Heart right ventricle (tissue), 16 donors: ENCODE measurements at places on chromosomes 5 and 9. TPM values are rescaled to one million over a fixed set of nuclear protein-coding genes. Genes with fewer than 3 reads are reported as not detected.
A peak's percentile ranks its signal among the peaks of the same experiment; 100 is the strongest.

DNA sequence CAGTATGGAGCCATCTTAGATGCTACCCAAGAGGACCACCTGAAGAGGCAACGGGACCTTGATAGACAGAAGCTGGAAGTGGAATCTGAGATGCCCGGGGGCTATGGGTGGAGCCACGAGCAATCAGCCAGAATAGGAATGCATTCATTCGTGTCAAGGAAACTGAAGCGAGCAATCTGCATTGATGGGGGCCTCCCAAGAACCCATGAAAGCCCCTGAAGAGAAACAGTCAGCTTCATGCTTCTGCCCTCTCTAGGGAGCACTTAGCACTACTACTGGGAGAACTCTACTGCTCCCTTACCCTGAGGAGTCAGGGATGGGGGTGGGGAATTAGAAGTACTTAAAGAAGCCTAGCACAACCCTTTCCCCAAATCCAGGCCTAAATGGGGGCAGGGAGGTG is 51.9 kb upstream of the TCERG1 start:
- H3K27ac ChIP-seq, result no peak overlapping the region
- peaks cover 24% of the 10 kb centered on the region for H3K27me3 ChIP-seq
- no peak overlapping the region for H3K4me3 ChIP-seq
- no peak for DNase-seq
- no peaks in the 10 kb centered on the region for H3K36me3 ChIP-seq
- H3K4me1 ChIP-seq, result no peaks in the 10 kb centered on the region

DNA sequence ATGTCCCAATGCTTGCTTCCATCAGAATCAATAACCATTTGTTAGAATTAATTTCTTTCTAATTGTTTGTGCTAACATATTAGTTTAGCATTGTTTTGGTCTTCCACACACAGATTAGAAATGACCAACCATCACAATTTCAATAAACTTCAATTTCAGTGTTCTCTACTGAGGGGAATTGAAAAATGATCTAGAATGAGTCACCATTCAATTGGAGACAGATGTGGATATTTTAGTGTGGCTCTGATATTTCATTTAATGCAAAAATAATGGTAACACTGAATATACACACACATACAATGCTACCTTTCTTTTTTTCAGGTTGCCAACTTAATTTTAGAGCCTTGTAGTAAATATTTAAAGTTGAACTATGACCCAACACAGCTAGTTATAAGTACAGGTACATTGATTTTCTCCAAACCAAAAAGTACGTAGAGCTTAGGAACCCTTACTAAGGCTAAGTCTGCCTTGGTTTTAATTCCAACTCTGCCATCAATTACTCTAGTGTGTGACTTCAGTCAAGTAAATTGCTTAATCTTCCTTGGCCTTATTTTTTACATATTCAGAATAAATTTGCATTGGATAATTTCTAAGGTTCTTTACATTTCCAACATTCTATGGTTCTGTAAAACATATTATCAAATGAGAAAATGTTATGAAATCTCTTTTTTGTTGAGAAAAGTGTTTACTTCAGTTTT is 143.9 kb downstream of the DMRTA1 start:
- H3K27me3 ChIP-seq, result no peaks in the 10 kb centered on the region
- no peak for DNase-seq
- no peak overlapping the region for H3K27ac ChIP-seq
- no peaks in the 10 kb centered on the region for H3K36me3 ChIP-seq
- H3K4me1 ChIP-seq, result no peaks in the 10 kb centered on the region
- H3K4me3 ChIP-seq, result no peak overlapping the region

GRCh38 chr9:108273988-108274387 is 581.8 kb downstream of the ACTL7B start:
- H3K4me1 ChIP-seq, result no peaks in the 10 kb centered on the region
- no peak overlapping the region for H3K4me3 ChIP-seq
- no peak overlapping the region for H3K27ac ChIP-seq
- H3K27me3 ChIP-seq, result no peaks in the 10 kb centered on the region
- no peak for DNase-seq

DNA sequence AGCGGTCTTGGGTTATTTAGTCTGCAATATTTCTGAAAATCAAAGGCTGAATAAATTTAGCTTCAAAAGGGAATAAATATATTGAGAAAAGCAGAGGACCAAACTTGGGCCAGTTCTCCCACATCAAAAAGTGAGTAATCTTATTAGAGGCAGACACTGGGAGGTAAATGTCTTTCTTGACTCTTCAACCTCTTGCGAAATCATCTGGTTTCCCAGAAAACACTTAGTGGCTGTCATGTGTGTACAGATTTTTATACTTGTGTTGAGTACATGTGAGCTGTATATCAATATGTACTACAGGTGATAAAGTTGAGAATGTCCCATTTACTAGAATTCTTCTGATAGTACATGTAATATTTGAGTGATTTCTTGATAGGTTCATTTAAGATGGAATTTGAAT is 454.9 kb downstream of the PRR16 start:
- no peaks in the 10 kb centered on the region for H3K27me3 ChIP-seq
- no peak overlapping the region for H3K4me3 ChIP-seq
- no peak for DNase-seq
- H3K27ac ChIP-seq, result no peak overlapping the region

DNA sequence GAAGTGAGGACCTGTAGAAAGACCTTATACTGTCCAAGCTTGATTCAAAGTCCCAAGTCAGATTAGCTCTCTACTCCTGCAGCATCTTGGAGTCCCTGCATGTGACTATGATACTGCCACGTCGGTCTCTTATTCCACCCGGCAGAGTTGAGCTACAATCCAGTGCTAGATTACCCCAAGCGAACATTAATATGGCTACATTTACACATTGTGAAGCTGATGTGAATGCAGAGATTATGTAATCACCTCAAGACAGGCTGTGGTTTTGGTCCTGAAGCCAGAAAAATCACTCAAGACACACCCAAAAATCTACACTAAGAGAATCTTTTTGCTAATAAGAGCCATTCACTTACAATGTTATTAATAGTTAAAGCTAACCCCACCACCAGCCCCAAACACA is 116.7 kb downstream of the GNA14 start:
- no peak for DNase-seq
- no peaks in the 10 kb centered on the region for H3K36me3 ChIP-seq
- H3K27ac ChIP-seq, result no peak overlapping the region
- peaks cover 5% of the 10 kb centered on the region for H3K4me1 ChIP-seq

DNA sequence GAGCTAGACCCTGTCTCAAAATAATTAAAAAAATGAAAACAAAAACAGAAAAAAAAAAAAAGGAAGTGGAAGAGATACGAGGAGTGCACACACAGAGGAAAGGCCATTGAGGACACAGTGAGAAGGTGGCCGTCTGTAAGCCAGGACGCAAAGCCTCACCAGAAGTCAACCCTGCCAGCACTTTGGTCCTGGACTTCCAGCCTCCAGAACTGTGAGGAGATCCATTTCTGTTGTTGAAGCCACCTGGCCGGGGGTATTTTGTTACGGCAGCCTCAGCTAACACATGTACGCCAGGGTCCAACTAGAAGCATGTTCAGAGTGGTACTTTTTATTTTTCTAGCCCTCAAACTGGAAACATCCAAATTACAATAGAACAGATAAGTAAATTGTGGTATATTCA is 21.8 kb downstream of the SLC35D2 start:
- no peak for DNase-seq
- no peaks in the 10 kb centered on the region for H3K27me3 ChIP-seq
- peaks cover 83% of the 10 kb centered on the region for H3K36me3 ChIP-seq
- no peaks in the 10 kb centered on the region for H3K4me1 ChIP-seq
- no peak overlapping the region for H3K27ac ChIP-seq

DNA sequence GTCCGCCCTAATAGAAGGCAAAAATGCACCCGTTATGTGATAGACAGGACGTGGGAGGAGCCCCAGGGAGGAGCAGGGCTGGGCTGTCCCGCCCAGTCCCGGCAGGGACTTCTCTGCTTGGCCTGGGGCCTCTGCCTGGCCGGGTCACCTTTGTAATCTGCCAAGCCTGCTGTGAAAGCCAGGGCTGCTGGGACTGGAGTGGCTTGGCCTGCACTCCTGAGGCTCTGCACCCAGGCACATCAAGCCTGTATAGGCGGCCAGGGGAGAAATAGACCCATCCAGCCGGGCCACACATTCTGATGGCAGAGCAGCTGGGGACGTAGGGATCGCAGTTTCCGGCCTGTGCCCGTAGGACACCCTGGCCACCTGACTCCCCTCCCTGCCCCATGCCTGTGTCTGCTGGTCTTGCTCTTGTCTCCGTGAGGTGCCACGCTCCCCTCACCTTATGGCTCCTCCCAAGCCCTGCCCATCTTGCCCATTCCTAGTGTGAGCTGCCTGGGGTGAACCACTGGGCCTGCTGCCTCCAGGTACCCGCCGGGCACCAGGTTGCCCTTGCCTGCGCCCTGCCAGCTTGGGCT is 28.1 kb downstream of the DYNC2I2 start:
- no peaks in the 10 kb centered on the region for H3K27me3 ChIP-seq
- peaks cover 12% of the 10 kb centered on the region for H3K36me3 ChIP-seq
- peaks cover 20% of the 10 kb centered on the region for H3K4me1 ChIP-seq
- no peak overlapping the region for H3K4me3 ChIP-seq
- peak; percentile 80 for DNase-seq

GRCh38 chr5:42168091-42168670 is 243.1 kb downstream of the FBXO4 start:
- no peaks in the 10 kb centered on the region for H3K27me3 ChIP-seq
- no peak overlapping the region for H3K4me3 ChIP-seq
- no peaks in the 10 kb centered on the region for H3K4me1 ChIP-seq
- H3K27ac ChIP-seq, result no peak overlapping the region
- DNase-seq, result no peak

DNA sequence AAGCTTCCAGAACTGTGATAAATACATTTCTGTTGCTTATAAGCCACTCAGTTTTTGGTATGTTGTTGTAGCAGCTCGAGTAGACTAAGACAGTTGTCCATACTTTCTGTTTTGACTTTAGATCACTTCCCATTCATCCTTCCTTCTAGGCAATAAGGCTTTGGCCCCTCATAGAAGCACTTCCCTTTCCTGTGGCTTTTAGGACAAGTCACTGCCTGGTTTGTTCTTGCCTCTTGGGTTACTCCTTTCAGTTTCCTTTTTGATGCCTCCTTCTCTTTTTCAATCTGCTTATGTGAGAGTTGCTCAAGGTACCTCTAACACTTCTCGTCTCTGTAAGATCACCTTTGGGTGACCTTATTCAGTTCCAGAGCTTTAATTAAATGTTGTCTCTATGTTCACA is 72.4 kb upstream of the NTRK2 start:
- no peaks in the 10 kb centered on the region for H3K4me1 ChIP-seq
- H3K27me3 ChIP-seq, result peaks cover 10% of the 10 kb centered on the region
- H3K27ac ChIP-seq, result no peak overlapping the region

GRCh38 chr5:72954389-72954788 is 1.5 kb upstream of the FCHO2 start:
- H3K4me1 ChIP-seq, result peaks cover 27% of the 10 kb centered on the region
- DNase-seq, result no peak
- peak overlapping the region; percentile 98 for H3K27ac ChIP-seq
- no peaks in the 10 kb centered on the region for H3K36me3 ChIP-seq

DNA sequence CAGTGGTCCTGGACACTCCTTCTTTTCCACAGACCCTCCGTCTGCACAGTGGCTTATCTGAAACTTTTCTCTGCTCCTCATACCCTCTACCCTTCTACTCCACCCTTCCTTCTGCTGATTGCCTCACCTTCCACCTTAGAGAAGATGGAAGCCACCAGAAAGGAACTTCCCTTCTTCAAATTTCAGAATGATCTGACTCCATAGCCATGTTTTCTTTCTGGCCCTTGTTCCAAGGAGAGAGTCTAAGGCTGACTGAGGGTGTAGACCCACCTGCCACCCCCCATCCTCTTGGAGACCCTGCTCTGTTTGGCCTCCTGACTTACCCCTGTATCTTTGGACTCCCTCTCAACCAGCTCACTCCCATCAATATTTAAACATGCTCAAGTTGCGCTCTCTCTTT is 7.4 kb downstream of the SNX30 start:
- H3K27me3 ChIP-seq, result no peaks in the 10 kb centered on the region
- no peak for DNase-seq
- H3K4me3 ChIP-seq, result no peak overlapping the region

DNA sequence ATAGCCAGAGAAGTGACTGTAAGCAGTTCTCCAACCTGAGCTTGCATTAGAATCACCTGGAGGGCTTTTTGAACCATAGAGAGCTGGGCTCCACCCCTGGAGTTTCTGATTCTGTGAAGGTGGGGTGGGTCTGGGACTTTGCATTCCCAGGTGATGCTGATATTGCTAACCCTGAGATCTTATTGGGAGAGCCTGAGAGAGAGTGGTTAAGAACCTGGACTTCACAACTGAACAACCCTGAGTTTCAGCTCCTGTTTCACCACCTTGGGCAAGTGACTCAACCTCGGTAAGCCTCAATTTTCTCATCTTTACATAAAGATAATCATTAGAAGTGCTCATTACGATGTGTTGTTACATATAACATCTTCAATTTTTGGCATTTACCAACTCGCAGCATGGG is 498.6 kb downstream of the EBF1 start:
- H3K27ac ChIP-seq, result no peak overlapping the region
- no peak for DNase-seq
- no peaks in the 10 kb centered on the region for H3K27me3 ChIP-seq
- no peak overlapping the region for H3K4me3 ChIP-seq
- H3K4me1 ChIP-seq, result no peaks in the 10 kb centered on the region

DNA sequence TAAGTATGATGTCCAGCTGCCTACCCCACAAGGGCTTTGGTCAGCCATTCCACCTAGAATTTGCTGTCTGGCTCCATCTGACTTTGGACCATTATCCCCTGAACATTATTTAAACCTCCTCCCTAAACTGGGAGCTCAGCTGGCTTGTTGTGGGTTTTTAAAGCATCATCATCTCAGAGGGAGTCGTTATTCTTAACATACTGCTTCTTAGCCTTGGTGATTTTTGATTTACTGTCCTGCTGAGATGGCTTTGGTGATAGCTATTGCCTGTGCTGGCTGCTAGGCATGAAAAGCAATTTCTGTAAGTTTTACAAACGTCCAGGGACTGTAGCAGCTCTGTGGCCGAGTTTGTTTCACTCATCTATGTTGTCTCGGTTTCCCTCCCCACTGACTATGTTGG is 256.1 kb downstream of the NR3C1 start:
- no peak for DNase-seq
- H3K27me3 ChIP-seq, result no peaks in the 10 kb centered on the region
- H3K4me1 ChIP-seq, result peaks cover 37% of the 10 kb centered on the region

- H3K27me3 ChIP-seq, result no peaks in the 10 kb centered on the region
- no peak for DNase-seq
- no peak overlapping the region for H3K4me3 ChIP-seq
- H3K27ac ChIP-seq, result no peak overlapping the region
- no peaks in the 10 kb centered on the region for H3K4me1 ChIP-seq
These were observed 17.6 kb downstream of the NSUN2 start for GRCh38 chr5:6615034-6615815.

GRCh38 chr5:36089989-36090388 is 23.3 kb upstream of the UGT3A2 start:
- H3K4me3 ChIP-seq, result no peak overlapping the region
- no peak for DNase-seq
- no peak overlapping the region for H3K27ac ChIP-seq
- H3K27me3 ChIP-seq, result no peaks in the 10 kb centered on the region
- no peaks in the 10 kb centered on the region for H3K4me1 ChIP-seq

- no peaks in the 10 kb centered on the region for H3K36me3 ChIP-seq
- peak; percentile 71 for DNase-seq
- peak overlapping the region; percentile 81 for H3K27ac ChIP-seq
- H3K27me3 ChIP-seq, result no peaks in the 10 kb centered on the region
- H3K4me3 ChIP-seq, result no peak overlapping the region
These were observed 62.1 kb upstream of the VLDLR start for GRCh38 chr9:2559192-2560152.

PCDHA9 gene
- total RNA-seq, result 0.05 TPM

WWC1 gene
- 1.3 TPM for total RNA-seq

PCDHGB6 gene
- 8.0 TPM for total RNA-seq

IL33 gene
- total RNA-seq, result 13.2 TPM

UNC5A gene
- total RNA-seq, result 0.09 TPM
